ENCODE measurements at places on chromosomes 12 and 14.

- no peak for DNase-seq
These were observed 29.6 kb downstream of the KCNK13 start for GRCh38 chr14:90091393-90091792.

GRCh38 chr14:86168371-86168770 lies 638.4 kb downstream of the FLRT2 start:
- DNase-seq: no peak

DNA sequence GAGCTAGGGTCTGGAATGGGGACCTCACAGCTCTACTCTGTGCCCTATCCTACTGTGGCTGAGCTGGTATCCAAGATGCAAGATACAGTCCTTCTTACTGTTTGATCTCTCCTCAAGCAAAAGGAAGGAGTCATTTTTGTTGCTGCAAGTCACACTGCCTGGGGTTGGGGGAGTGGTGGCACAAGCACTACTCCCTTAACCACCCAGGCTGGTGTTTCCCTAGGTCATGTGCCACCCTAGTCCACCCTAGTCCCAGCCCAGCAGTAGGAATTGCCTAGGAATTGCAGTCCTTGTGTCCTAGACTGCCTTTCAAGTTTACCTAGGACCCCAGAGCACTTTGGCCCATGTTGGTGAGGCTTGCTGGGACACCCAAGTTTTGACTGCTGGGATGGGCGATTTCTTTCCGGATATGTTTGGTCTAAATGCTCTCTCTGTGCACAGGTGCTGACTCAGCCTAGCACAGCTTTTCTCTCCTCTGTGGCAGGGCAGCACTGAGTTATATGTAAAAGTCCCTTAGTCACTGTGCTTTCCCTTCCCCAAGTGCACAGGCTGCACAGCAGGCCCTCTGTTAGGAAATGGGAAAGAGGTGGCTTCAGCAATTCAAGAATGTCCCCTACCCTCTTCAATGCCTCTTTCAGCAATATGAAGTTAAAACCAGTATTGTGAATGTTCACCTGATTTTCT lies 54.9 kb downstream of the SLC6A15 start:
- no peak for DNase-seq

DNA sequence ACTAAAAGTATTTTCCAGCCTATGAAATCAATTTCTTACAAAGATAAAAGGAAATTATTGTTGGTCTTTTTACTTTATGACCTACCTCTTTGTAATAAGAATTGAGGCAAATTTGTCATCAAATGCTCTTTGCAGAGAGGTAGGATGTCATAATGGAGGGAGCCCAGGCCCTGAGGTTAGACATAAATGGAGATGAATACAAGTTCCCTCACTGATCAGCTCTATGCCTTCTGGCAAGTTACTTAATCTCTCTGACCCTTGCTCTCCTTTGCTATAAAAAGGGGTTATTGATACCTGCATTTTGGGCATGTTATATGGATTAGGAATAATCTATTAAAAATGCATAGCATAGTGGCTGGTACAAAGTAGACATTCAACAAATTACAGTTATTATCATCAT lies 146.9 kb upstream of the KRR1 start:
- DNase-seq: no peak

DNA sequence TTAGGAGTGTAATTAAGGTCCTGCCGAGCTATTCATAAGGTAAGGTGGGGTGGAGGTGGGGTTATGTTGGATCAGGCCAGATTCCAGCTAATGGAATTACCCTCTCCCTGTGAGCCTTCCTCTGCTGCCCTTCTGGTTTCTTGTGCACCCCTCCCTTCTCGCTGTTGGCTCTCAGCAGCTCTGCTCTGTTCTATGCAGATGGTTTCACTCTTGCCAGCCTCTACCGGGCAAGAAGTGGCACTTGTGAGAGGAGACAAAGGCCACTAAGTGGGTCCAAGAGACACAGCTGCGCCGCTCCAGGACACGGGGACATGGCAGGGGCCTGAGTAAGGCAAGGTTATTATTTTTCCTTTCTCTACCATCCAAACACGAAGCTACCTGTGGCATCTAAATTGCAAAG lies 334.4 kb downstream of the EMP1 start:
- DNase-seq: no peak

DNA sequence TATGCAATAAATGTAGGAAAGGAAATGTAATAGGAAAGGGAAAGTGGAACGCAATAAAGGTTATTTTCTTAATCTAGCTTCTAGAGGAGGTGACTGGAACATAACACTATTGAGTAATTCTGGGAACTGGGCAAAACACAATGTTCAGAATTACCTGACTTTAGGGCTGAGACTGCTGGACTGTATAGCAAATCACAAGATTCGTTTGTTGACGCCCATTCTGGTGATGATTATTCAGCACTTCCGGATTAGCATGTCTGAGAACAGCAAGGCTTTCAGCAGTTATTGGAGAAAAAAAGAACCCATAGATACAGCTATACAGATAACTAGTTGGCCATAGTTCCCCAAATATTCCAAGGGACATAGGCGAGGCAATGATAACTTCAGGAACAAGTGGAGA lies 2.3 kb upstream of the KLRD1 start:
- DNase-seq: no peak

DNA sequence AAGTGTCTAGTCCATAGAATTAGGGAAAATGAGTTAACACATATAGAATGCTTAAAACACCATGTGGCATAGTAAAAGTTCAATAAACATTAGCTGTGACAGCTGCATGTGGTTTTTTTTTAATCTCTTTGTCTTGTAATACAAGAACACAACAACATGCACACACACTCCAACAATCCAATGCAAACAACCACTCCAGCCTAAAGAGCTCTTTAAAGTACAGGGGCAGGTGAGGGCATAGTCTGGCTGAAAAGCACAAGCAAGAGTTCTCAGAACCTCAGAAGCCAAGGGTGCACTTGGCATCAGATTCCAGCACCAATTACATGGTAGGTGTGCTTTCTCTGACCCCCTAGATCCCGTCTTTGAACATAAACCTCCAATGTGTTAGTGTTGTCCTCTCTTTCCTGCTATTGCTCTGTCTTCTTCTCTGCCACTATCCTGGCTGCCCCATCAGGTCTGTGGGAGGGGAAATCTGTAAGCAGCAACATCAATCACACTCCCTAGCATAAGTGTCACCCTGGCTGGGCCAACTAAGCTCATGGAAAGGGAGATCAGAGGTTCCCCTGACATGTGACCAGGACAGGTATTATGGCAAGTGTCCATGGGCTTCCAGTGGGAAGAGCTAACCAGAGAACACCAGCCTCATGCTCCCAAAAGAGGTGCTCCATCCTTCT lies 91.0 kb downstream of the SLC8A3 start:
- DNase-seq: no peak

All from CD4-positive, alpha-beta T cell treated with Interleukin-17A for 4 hours (primary cell).